T47D (cell line): ENCODE measurements at places on chromosomes 1 and 21.

- DNase-seq = no peak
These were observed 16.0 kb downstream of the IRF2BP2 start for GRCh38 chr1:234593771-234594504.

DNA sequence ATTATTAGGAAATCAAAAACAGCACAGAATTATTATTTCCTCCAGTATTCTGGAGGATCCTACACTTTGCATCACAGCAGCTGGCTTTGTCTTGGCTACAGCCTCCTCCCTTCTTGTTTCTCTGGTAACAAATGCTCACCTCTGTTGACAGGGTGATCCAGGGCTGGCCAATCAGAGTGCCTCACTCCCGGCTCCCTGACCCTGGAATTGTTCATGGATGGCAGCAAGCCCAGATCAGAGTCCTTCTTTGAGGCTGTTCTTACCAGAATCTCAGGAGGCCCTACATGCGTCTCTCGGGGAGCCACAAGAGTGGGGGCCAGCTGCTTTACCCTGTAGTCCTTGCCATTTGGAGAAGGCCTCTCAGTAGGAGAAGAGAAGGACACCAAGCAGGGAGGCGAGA lies 48.4 kb upstream of the IGSF5 start:
- no peak for DNase-seq

GRCh38 chr1:179881642-179882252 lies 338 bp upstream of the TOR1AIP1 start:
- DNase-seq = peak; percentile 96

GRCh38 chr1:57886376-57886775 lies 462.5 kb upstream of the DAB1 start:
- no peak for DNase-seq

DNA sequence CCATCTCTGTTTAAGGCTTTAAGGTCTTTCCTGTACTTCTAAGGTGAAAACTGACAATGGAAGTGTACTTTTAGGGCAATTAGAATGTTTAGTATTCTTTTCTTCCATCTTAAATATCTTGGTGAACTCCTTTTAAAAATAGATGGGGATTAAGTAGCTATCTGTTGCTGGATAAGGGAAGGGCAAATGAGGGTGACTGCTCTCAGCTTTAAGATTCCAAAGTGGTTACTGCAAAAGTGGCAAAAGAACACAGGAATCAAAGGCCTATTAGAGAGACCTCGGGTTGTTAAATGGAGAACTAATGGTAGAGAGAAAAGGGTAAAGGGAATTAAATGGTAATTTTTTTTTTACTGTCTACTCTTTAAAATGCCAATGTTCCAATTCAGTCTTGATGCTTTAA lies 774.1 kb upstream of the B3GALT2 start:
- DNase-seq = no peak

- DNase-seq = no peak
These were observed 36.0 kb upstream of the ATP2B4 start for GRCh38 chr1:203590603-203591002.

- DNase-seq = no peak
These were observed 12.2 kb downstream of the SPATA46 start for GRCh38 chr1:162364498-162364897.

- DNase-seq = no peak
These were observed 14.2 kb upstream of the TMEM125 start for GRCh38 chr1:43255438-43256210.

DNA sequence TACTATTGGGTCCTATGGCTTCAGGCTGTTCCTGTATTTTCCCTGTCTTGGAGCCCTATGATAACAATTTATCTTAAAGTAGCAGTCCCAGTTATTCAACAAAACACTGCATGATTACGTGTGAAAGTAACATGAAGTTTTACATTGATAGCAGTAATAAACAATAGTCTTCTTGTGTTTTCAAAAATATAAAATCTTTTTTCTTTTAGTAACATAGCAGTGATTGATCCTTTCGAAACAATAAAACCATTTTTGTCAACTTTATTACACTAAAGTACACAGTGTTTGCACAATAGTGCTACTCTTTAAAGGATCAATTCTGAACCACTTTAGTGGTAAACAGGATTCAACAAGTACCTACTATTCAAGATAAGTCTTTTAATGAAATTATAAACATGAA lies 90.6 kb downstream of the GPATCH2 start:
- no peak for DNase-seq
